NK-92 treated with Interleukin-12 subunit alpha and Interleukin-12 subunit beta, amount 100 ng/mL, for 24 hours (cell line): ENCODE measurements at places on chromosomes 16 and 17.

DNA sequence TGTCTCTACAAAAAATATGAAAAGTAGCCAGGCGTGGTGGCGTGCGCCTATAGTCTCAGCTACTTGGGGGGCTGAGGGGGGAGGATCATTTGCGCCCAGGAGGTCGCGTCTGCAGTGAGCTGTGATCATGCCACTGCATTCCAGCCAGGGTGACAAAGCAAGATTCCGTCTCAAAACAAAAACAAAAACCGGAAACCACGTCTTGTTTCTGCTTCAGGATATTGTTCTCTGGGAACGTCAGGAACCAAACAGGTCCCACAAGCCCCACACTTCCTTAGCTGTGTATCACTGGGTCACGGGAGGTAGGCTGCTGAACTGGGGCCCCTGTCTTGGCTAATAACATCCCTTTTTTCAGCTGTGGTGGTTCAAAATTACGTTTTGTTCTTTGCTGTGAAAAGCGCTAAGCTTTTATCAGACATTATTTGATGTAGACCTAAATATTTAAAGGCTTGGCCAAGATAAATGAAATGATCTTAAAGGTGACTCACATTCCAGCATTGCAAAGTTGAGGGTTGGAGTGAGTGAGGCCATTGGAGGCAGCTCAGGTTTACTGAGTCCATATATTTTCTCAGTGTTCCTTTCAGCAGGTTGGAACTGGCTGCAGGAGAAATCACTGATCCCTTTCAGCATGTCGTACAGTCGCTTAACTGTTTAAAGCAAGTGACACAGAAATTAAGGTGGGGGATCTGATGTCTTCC lies 16.4 kb upstream of the SEC14L1 start:
- no peak for DNase-seq

DNA sequence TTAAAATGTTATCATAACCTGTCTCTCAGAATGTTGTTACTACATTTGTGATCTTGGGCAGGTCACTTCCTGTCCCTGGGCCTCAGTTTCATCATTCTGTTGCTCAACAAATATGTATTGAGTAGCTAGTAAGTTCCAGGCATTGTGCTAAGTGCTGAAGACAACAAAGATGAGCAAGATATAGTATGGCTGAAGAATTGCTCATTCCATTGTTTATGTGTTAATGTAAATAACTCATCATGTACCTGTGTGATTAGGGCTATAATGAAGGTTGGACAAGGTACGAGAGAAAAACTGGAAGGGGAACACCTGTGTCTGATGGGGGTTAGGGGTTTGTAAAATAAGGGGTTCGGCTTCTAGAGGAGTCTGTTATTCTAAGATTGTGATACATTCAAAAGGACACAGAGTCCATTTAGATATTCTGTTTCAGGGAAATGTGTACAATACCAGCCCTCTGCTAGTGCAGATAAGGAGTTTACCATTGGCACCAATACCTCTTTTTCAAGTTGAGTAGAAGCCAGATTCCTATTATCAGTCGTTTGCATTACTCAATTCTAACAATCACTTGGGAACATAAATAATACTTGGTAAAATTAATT lies 20.0 kb downstream of the TUBG1 start:
- DNase-seq = no peak

GRCh38 chr17:47203984-47204721 lies 5.0 kb upstream of the MYL4 start:
- peak; percentile 52 for DNase-seq

DNA sequence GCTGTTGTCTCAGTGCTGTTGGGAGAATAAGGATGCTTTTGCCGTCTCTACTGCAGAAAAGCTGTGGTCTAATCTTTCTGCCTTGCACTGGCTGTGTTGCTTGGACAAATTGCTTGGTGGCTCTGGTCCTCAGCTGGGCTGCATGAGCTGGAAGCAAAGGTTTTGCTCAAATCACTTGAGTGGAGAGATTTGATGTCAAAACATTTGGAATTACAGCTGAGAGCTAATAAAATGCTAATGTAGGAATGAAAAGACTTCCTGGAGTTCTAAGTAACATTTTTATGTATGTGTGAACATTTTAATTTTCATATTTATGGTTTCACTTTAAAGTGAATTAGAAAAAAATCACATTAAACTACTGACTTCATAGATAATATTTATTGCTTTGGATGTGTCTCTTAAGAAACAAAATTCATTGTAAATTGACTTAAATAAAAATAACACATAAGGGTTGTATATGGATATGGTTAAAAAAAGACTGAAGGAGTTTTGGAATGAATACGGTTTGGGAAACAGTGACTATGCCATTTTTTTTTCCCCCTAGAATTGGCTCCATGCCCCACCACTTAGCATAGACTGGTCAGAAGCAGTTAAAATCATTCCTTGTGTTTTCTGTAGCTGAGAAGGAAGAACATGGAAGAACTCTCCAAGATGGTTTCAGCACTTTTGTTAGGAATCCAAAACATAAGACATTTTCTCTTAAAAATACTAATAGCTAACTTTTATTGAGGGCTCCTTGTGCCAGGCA lies 39.2 kb upstream of the FAM20A start:
- no peak for DNase-seq

GRCh38 chr16:57172721-57173290 lies 13.0 kb downstream of the PSME3IP1 start:
- DNase-seq = no peak

DNA sequence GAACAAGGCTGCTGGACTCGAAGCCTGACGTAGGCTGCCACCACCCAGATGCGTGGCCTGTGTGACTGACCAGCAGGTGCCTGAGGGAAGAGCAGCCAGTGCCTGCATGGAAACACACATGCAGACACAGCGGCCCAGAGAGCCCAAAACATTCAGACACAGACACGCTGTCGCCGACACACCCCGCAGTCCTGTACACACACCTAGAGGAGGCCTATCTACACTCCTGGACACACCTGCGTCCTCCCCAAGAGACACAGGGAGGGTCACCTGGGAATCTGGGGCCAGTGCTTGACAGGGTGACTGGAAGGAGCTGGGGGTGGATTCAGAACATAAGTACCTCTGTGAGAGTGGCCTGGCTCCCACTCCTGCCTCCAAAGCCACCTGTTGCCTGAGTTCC lies 6.1 kb upstream of the TSPOAP1 start:
- no peak for DNase-seq

GRCh38 chr16:57366544-57367040 lies 5.7 kb upstream of the CX3CL1 start:
- no peak for DNase-seq

DNA sequence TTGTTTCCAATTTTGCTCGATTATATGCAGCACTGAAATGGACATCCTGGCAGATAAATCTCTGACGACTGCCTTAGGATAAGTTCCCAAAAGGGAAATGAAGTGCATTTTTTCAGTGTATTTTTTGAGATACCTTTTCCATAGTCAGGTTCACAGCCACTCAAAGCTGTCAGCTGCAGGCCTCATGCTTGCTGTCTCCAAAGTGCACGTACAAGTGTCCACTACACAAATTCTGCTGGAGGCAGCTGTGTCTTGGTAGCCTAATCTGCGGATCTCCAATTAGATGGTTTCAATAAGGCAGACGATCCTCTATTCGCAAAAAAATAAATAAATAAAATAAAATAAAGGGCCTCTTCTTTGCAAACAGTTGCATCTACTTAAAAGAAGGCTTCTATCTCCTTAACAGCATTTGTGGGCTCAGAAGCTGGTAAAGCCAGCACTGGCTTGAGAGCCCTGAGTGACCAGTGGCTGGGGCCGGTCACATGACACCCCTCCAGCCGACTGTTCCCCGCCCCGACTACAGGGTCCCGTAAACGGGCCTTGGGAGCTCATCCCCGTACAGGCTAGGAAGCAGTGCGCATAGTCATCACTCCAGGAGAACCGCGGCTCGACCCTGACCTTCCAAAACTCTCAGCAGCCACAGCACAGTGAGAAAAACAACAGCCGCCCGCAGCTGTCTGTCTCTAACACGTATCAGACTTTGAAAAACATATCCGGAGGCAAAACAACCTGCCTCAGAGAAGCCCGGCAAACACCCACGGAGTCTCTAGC lies 18.8 kb downstream of the RPH3AL start:
- DNase-seq = no peak

DNA sequence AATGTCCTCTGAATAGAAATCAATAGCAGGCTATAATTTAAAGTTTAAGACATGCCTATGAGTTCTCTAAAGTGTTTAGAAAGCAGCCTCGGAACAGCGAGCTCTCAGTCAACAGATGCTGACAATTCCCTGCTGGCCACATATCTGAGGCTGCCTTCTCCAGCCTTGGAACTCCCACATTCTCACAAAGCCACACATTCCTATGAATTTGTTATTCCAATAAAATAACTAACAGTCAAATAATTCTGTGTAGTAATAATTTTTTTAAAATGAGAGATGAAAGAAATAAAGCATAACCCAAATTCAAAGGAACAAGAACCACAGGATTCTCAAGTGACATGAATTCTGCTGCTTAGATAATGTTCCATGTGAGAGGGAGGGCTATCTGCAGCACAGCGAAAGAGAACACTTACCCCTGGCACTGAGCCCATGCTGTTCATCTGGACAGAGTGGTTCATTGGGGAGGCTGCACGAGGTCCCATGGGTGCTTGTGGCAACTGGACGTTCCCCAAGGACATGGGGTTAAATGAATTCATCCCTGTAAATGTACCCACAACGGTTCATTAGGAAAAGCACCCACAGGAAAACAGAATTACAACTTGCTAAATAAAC lies 56.9 kb upstream of the TRAP1 start:
- no peak for DNase-seq

- no peak for DNase-seq
Measured at GRCh38 chr17:50806141-50806643, 29.2 kb upstream of the WFIKKN2 start.
